ENCODE measurements at places on chromosomes 11 and 22.
A peak's percentile ranks its signal among the peaks of the same experiment; 100 is the strongest.

GRCh38 chr11:62444236-62444833 is 25.5 kb downstream of the SCGB1A1 start:
- DNase-seq = no peak

DNA sequence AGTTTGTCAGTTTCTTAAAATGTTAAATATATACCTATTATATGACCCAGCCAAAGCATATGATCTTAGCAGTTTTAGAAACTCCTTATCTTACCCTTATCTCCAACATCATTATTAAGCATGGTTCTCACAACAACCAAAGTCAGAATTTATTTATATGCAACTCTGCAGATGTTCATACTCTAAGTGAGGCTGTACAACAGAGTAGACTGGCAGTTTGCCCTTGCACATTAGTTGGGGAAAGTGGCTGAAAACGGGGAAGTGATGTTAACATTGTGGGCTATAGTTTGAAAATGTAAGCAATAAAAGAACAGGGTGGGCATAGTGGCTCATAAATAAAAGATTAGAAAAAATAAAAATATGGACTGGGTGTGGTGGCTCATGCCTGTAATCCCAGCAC is 49.7 kb downstream of the ATG16L2 start:
- DNase-seq = no peak

- DNase-seq = no peak
Observed at GRCh38 chr22:39205344-39206021, 39.3 kb downstream of the PDGFB start.

- DNase-seq = no peak
Observed at GRCh38 chr11:11583801-11584529, 37.8 kb downstream of the GALNT18 start.

DNA sequence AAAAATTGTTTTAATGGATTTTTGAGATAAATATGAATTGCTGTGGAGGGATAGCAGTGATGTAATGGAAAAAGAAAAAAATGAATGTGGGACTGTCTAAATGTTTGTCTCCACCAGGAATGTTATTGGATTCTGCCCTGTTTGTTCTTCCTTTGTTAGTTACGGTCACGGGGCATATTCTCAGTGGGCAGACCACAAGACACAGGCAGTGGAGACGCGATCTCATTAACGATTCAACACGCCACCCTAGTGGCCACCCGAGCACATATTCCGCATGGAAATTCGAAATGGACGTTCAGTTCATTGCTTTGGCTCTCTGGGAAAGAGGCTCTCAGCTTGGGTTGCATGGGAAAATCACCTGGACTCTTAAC is 151.8 kb upstream of the TTC12 start:
- no peak for DNase-seq

- no peak for DNase-seq
Observed at GRCh38 chr11:117195258-117195657, 3.9 kb upstream of the TAGLN start.

GRCh38 chr11:62902932-62903331 is 18.2 kb downstream of the CHRM1 start:
- DNase-seq = no peak

- DNase-seq = no peak
Observed at GRCh38 chr11:104907521-104908185, 9.4 kb upstream of the CASP12 start.

DNA sequence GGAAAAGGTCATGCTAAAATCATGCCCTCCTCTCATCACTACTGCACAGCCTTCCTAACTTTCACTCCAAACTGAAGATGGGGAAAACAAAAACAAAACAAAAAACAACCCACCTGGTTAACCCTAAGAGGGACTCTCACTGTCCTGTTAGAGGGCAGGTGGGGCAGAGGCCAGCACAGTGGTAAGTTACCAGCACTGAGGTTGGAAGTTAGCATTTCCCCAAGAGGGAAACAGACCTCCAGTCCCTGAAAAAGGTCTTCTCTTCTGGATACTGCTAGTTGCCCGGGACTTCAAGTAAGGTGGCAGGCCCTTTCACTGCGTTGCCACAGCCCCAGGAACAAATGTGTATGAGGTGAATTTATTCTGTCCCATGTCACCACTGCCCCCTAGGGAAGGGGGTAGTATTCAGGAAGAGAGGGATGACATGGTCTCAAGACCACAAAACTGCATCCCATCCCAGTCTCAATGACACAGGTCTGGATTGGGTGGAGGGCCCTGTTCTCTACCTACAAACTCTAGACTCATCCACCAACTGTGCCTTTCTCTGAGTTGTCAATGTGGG is 792 bp upstream of the ADAMTS8 start:
- DNase-seq = no peak

DNA sequence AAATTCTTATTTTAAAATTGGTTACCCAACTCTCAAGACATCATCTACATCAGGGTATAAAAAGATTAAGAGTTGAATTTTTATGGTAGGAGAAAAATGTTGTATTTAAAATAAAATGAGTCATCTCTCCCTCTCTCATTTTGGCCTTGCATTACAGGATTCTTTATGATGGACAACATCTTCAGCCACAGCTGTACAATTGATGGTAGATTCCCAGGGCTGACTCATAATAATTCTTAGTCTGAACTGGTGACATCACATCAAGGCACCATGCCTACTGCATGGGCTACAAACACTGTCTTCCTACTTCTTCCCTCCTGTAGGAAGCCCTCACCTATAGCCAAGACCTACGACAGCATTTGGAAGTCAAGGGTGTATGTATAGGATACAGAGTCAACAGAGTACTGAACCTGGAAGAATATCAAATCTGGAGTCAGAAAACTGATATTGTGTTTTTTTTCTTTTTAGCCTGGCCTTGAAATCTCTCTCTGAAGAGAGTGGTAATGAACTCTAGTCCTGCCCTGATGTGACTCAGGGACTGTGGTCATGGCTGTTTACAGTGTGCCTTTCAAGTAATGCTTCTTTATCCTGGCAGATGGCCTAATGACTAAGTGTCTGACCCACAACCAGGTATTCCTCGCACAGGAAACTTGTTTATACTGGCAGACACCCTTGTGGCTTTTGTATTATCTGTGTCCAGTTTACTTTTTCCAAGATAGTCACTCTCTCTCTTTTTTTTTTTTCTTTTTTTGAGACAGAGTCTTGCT is 32.5 kb downstream of the MRGPRX2 start:
- peak; percentile 99 for DNase-seq

GRCh38 chr22:39589875-39590274 is 19.3 kb downstream of the CACNA1I start:
- no peak for DNase-seq

GRCh38 chr22:50192436-50193204 is 6.9 kb downstream of the TRABD start:
- no peak for DNase-seq

- DNase-seq = no peak
Observed at GRCh38 chr11:126147208-126148111, 64.0 kb downstream of the RPUSD4 start.

GRCh38 chr11:134069426-134070341 is 812 bp downstream of the JAM3 start:
- DNase-seq = no peak

DNA sequence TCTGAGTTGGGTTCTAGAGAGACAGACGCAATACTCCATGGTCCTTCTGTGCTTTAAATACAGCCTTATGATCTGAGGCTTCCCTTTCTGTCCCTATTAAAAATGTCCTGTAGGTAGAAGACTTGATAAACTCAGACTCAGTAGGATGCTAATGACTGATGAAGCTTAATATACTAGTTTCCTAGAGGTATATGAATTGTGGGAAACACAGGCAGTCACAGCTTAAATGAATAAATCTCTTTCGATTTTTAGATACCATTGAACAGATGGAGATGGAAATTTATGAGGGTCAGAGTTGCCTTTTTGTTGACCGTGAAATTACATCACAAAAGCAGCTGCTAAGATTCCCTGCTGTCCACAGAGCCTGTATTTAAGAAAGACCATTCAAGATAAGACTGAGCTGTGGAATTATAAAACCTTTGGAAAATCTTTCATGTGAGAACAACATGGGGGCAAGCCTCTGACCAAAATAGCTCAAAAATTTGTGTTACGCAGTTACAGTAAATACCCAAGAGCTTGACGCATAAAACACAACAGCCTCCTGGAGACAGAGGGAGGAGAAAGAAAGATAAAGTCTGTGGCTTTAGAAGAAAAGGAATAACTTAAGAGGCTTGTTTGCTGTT is 172.3 kb downstream of the AASDHPPT start:
- no peak for DNase-seq

- DNase-seq = no peak
Observed at GRCh38 chr11:25432376-25432775, 899.6 kb upstream of the ANO3 start.

DNA sequence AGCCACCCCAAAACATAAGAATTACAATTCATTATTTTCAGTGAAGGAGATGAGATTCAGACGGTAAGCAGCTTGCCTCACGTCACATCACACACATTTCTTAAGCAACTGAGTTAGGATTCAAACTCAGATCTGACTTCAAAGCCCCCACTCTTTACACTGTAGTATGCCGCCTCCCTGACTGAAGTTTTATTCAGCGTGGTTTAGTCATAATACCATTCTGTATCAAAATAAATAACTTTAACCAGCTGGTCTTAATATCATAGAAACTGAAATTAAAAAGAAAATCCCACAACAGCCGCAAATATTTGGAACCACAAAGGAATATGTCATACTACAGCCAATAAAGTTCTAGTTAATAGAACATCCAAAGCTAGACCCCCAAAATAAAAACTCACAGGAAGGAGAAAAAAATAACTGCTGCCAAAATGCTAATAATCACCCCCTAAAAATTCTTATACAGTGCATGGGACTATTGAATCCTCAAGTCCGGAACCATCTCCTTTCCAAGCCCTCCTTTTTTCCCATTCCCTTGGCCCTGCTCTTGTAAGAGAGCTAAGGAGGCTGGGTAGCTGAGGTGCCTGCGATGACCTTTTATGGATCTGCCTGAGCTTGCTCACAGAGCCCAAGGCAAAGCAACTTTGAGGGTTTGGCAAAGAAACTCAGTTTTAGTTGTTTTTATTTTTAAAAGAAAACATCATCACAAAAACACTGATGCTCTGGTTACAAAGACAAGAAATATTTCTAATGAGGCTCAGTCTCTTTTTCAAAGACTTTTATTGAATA is 334.5 kb downstream of the TTC28 start:
- DNase-seq = no peak

DNA sequence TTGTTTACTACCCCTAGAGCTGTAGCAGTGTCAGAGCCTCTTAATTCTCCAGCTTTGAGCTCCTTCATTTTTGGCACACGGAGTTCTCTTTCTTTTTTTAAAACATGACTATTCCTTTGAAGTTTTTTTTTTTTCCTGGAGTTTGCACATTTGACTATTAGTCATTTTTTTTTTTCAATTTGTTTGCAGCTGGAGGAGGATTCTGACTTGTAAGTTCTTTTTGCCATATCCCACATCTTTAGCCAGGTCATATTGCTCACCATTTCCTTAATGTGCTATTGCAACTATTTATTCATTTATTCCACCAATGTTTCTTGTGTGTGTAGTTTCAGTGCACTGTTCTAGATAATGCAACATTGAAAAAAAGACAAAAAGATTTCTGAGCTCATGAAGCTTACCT is 166.3 kb upstream of the ARHGAP20 start:
- no peak for DNase-seq

GRCh38 chr11:92978271-92979111 is 9.0 kb downstream of the MTNR1B start:
- DNase-seq = no peak

DNA sequence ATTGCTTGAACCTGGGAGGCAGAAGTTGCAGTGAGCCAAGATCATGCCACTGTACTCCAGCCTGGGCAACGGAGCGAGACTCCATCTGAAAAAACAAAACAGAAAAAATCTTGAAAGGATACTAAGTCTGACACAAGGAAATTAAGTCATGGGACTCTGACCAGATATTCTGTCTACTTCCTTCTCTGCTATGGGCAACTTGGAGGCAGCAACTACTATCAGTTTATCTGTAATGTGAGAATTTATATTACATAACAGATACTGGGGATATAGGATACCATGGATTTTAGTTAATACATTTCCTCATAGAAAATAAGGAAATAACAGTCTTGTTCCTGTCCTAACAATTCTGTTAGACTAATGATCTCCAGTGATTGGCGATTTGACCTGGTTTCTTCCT is 1.6 kb upstream of the SGSM3 start:
- DNase-seq = no peak

- no peak for DNase-seq
Observed at GRCh38 chr11:64148226-64148916, 17.5 kb downstream of the MACROD1 start.

- no peak for DNase-seq
Observed at GRCh38 chr11:66203847-66204246, 64.6 kb upstream of the RAB1B start.

DNA sequence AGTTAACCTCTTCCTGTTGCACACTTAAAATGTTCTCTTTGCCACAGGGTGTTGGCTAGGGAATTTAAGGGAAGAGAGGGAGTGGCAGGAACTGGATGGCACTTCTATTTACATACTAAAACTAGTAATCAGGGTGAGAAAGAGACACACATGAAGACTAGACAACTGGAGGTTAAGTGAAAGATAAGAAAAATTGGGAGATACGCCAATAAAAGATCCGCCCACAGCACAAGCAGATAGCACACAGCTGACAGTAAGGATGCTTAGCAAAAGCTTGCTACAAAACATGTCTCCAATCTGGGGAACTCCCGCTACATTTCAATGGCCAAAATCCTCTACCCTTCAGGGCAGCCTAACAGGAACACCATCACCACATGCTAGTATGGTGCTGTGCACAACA is 12.8 kb downstream of the CPSF7 start:
- no peak for DNase-seq

- no peak for DNase-seq
Observed at GRCh38 chr11:34185926-34186841, 80.8 kb downstream of the NAT10 start.

- peak; percentile 87 for DNase-seq
Observed at GRCh38 chr22:26673486-26673885, 16.1 kb downstream of the MIAT start.

GRCh38 chr11:76041208-76041607 is 165.1 kb downstream of the WNT11 start:
- no peak for DNase-seq

Measured in epithelial cell of prostate (primary cell).